ENCODE measurements at places on chromosomes 5 and 9.

GRCh38 chr9:94908011-94908563, 181.6 kb downstream of the AOPEP start:
- DNase-seq: no peak

DNA sequence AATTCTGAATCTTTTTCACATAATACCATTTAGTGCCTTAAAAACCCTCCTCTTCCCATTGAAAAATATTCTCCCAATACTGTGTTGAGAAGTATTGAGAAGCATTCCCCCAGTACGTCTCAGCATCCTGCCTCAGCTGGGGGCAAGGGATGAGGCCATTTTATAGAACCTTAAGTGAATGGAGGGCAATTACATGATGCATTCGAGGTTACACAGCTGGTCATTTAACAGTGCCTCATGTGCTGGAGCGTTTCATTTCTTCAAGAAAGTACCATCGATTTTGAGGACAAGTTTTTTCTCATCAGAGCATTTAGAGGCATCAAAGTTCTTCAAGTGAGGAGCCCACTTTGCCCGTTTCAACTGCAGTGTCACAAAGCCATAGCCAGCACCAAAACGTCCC, 135.6 kb downstream of the DOCK2 start:
- no peak for DNase-seq

DNA sequence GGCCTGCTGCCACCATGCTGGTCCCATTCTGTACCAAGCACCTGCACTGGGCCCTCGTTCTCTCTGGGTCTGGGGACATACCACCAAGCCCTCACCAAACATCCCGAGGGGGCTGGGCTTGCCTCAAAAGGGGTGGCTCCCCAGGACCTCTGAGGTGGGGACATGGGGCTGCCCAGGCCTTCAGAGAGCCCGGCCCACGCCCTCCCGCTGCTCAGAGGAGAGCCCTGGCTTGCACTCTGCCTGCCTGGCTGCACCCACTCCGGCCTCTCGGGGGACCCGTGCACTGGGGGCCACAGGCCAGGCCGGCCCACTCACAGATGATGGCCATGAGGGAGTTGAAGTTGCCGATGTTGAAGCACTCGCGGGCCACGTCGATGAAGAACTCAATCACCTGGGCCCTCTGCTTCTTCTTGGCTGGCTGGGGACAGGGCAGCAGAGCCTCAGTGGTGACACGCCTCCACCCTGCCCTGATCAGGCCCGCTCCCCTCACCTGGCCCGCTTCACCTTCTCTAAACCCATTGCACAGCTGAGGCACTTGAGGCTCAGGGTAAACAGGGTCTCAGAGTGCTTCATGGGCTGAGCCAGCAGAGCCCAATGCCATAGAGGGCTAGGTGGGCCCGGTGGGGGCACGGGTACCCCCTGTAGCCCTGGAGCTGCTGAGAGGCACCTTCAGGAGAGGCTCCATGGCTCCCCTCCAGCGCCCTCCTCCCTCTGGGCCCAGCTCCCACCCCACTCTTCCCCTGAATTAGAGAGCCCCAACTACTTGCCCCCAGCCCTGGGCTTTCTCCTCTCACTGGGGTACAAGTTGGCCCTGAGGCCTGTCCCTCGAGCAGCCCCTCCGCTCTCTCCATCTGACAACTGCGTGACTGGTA, 47.7 kb upstream of the RNF130 start:
- no peak for DNase-seq

DNA sequence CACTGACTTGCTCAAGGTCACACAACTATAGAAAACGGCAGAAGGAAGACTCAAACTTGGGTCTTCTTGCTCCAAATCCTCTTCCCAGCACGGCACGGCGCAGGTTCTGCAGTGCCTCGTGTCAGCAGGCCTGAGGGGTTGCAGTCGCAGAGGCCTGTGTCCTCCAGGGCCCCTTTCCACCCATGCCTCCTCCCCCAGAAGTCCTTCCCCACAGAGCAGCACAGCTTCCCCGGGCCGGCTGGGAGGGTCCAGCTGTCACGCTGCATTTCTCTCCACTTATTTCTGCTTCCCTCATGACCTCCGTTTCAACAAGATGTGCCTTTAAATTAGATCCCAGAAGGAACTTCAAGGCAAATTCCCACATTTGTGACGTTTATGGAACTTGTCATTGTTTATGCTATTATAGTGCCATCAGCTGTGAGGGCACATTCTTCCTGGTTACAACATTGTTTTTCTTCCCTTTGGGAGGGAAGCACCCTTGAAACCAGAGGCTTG, 148.4 kb downstream of the C5orf15 start:
- DNase-seq: no peak

DNA sequence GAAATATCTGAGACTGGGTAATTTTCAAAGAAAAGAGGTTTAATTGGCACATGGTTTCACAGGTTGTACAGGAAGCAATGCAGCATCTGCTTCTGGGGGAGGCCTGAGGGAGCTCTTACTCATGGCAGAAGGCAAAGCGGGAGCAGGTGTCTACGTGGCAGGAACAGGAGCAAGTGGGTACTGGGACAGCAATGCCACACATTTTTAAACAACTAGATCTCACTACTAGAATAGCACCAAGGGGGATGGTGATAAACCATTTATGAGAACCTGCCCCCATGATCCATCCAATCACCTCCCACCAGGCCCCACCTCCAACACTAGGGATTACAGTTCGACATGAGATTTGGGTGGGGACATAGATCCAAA, 47.6 kb upstream of the HOMER1 start:
- DNase-seq: no peak

GRCh38 chr5:96207420-96207819, 225.6 kb downstream of the PCSK1 start:
- no peak for DNase-seq

DNA sequence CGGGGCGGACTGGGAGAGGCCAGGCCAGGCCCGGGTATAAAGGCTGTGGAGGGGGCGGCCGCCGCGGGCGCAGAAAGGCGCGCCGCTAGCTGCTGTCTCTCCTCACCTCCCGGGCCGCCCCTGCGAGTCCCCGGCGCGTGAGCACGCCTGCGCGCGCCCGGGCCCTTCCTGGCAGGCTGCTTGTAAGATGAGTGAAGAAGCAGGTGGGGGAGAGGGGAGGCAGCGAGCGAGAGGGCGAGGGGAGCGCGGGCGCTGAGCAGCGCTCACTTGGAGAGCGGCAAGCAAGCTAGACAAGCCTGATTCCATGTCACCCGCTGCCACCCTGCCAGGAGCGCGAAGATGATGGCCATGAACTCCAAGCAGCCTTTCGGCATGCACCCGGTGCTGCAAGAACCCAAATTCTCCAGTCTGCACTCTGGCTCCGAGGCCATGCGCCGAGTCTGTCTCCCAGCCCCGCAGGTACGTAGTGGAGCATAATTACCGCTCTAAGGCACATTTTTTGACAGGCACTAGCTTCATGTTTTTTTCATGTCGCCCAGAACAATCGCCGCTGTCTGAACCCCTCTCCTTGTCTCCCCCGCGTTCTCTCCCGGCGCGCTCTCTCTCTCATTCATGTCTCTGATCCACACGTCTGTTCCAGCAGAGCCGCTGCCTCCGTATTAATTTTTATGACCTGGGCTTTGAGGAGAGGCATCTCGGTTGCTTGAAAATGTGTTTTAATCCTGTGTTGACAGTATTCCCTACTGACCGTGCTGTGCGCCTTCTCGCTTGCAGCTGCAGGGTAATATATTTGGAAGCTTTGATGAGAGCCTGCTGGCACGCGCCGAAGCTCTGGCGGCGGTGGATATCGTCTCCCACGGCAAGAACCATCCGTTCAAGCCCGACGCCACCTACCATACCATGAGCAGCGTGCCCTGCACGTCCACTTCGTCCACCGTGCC, at the start of gene POU4F3:
Gene POU4F3, plus strand, starts transcription at position 66 of the 941 bp plus-strand sequence. Its CDS starts 274 bp downstream, at position 340.
- no peak for DNase-seq

DNA sequence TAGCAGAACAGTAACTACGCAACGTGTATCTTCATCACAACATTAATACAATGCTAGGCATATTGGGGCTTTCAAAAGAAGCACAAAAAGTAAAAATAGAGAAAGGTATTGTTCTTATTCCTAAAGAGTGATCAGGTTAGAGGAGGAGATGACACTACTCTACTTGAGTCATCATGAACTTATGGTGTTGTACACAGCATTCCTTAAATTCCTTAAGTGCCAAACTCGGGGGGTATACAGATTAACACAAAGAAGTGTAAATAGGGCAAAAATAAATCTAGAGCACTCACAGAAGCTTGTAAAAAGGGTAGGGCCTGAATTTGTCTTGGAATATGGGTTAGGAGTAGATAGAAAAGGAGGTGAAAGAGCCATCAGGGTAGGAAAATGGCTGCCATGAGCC, 308.0 kb upstream of the DAP start:
- DNase-seq: no peak

- no peak for DNase-seq
Measured at GRCh38 chr9:128113526-128114325, 13.8 kb downstream of the PTGES2 start.

DNA sequence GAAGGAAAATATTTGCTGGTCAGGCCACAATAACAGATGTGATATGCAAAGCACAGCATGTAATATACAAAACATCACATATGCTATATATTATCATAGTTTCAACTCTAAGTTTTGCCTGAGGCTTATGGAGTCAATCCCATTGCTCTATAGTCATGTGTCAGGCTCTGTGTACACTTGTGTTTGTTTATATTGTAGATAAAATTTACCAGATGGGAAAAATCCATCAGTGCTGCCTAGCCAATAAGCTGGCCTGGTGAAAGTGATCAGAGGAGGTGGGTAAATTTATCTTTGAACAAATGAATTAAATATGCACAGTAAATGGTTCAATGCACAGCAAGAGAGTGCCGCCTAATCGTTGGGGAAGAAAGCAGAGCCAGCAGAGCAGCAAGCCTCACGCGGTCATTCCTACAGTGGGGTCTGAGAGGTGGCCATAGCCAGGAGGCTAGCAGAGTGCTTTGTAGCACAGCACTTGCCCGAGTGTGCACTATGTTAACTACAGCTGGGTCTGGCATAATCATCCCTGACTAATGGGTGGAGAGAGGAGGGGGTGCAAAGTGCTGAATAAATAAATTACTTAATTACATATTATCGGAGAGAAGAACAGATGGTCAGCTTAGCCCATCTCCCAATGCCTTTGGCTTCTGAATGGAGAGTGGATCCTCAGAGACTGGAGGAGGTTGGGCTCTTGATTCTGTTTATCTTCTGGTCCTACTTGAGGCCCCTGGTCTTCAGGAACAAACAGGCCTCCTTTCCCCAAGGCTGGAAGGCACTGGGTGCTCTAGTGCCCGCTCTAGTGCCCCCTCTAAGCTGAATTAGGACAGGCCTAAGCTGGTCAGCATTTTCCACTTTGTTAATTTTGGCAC, 153.5 kb downstream of the MAT2B start:
- no peak for DNase-seq

GRCh38 chr9:19137282-19137681, 10.0 kb upstream of the PLIN2 start:
- DNase-seq: no peak

- no peak for DNase-seq
Measured at GRCh38 chr5:82863266-82863665, 213.9 kb downstream of the TMEM167A start.

DNA sequence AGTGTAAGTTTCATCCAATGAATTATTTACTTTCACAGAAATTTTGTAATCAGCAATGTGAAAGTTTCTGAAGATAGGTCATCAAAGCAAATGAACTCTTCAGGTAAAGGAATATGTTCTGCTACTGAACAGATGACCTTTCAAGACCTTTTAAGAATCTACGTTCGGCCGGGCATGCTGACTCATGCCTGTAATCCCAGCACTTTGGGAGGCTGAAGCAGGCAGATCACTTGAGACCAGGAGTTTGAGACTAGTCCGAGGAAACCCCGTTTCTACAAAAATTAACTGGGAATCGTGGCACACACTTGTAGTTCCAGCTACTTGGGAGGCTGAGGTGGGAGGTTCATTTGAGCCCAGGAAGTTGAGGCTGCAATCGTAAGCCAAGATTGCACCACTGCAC, 578.4 kb upstream of the COX7C start:
- DNase-seq: no peak

GRCh38 chr5:66966439-66966838, 230.2 kb downstream of the CD180 start:
- no peak for DNase-seq

GRCh38 chr9:101022704-101023103, 5.8 kb upstream of the PLPPR1 start:
- no peak for DNase-seq

DNA sequence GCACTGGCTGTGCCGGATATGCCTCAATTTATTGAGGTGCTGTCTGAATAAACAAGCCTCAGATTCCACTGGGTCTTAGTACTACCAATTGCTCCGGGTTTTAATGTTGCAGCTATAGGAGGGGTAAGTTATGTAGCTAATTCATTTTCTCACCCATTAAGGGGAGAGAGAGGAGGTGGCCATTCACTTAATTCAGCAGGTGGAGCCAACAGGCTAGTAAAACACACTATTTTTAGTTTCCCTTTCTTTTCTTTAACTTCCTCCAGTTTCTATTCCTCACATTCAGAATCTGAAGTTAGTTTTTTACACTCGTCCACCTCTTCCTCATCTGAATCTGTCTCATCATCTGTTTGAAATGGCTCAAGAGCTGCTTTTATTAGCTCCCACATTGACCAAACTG, 105.6 kb upstream of the CDH10 start:
- no peak for DNase-seq

DNA sequence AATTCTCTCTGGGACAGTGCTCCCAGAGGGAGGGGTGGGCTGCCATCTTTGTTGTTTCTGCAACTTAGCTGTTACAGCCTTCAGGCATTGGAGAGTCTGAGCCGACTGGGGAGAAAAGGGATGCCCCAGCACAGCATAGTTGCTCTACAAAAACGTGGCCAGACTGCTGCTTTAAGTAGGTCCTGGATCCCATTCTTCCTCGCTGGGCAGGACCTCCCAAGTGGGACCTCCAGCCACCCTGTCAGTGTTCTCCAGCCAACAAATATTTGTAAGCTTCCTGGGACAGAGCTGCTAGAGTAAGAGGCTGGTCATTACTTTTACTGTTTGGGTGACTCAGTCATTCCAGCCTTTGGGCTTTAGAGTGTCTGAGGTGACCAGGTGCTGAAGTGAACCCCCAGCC, 292.7 kb upstream of the NREP start:
- DNase-seq: no peak

DNA sequence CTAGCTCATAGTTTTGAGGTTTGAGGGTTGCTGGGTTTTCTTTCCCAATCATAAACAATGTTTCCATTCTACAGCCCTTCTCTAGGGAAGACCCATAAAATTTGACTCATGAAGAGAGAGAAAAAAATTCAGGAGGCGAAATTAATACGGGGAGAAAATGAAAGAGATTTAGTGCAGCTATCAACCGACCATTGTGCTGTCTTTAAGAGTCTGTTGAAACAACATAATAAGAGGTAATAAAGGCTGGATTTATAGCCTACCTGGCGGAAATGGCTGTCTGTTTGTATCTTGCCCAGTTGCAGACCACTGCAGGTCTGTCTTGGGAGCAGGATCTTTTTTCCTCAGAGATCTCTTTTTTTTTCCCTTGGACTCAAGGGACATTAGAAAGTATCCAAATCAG, 66.9 kb downstream of the TLR4 start:
- no peak for DNase-seq

DNA sequence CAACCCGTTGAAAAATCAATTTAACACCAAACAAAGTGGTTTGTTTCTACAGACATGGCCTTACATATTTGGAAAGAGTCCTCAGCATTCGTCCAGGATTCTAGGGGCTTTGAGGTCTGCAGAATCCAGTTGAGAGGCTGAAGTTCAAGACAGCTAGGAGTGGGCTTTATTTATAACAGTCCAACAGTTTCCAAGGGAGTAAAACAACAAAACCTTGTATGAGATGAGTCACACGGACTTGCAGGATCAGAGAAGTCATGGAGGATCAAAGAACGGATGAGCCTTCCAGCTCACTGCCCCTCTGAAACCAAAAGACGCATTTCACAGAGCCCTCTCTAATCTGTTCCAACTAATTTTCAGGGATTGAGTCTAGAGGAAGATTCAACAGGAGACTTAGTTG, 11.1 kb upstream of the ESM1 start:
- no peak for DNase-seq
